GM13976 (cell line): ENCODE measurements at places on chromosomes 4 and X.

GRCh38 chr4:75916091-75916661, 13.9 kb upstream of the PPEF2 start:
- DNase-seq = peak; percentile 66

DNA sequence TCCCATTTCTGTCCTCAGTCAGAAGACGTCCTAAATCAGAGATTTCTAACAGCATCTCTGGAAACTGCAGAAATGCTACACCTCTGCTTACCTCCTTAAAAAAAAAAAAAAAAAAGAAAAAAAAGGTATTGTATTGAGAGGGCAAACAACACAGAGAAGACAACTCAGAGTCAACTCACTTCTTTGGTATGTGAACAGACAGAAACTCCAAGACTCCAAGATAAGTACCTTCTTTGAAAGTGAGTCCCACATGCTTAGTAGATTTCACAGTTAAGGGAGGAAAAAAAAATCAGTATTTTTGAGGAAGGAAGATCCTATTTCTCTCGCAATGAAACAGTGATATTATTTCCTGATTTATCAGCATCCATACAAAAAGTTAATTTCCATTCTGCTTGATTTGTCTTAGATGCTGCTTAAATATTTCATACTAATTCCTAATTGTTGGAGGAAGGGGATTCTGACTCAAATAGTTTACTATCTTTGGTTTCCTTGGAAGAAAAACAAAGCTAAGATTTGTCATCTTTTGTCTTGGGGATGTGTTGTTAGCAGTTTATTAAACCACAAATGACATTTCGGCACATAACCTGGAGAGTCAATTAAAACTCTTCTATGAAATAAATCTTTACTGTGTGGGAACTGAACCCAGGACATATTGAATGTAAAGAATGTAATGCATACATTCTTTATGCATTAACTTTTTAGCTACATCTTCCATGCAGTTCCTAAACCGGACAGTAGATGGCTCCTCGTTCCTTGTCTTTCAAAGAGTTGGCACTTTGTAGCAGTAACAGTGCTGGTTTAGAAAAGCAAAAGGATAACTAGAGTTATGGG, 4.7 kb downstream of the RASGEF1B start:
- peak; percentile 53 for DNase-seq

GRCh38 chrX:102720237-102721168, at the start of gene GPRASP3:
Gene GPRASP3 (plus strand): TSS chrX:102720743. CDS start chrX:102748996, 28,253 bp downstream.
- peak; percentile 56 for DNase-seq

- no peak for DNase-seq
Observed at GRCh38 chr4:17310269-17310652, 201.6 kb downstream of the QDPR start.

DNA sequence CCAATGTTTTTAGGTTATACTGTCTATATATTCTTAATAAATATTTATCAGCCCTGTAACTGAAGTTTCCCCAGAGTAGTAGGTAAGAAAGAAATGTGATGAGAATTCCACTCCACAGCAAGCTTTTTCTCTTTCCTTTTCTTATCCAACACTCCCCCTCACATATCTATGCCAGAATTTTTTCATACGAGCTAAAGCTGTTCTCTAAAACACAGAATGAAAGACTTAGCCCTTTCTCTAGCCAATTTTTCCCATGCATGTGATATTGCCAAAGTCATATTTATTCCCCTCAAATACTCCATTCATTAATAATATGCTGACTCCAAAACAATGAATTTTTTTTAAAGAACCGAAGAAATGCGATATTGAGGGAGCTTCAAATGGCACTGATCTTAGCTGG, 32.3 kb downstream of the VEGFC start:
- no peak for DNase-seq

DNA sequence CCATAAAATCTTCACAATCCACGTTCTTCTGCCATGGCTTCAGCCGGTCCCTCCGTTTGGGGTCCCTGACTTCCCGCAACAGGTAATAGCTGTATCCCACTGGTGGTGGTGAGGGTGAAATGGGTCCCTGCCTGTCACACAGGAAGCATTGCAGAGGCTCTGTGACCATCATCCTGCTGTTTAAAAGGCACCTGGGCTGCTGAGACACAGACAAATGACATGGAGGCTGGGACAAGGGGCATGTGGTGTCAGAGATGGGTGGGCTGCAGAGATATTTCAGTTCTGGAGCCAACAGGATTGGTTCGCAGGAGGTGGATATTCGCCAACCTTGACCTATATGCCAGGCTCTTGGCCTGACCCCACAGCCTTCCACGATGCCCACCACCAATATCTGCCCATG, 82.1 kb downstream of the JAKMIP1 start:
- DNase-seq = no peak

- DNase-seq = peak; percentile 20
Observed at GRCh38 chrX:139204898-139205667, 325.5 kb upstream of the F9 start.

- DNase-seq = no peak
Observed at GRCh38 chr4:94216394-94216793, 8.7 kb downstream of the SMARCAD1 start.

DNA sequence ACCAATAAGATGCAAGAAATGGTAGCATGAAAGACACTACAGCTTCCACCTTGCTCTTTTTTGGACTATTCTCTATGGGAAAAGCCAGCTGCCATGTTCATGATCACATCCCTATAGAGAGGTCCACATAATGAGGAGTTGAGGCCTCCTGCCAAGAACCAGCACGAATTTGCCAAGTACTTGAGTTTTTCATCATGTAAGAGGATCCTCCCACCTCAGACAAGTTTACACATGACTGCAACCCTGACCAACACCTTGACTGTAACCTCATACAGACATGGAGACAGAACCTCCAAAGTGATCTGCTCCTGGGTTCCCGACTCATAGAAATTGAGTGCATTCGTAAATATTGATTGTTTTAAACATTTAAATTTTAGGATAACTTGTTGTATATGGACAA, 135.2 kb upstream of the TSPAN5 start:
- DNase-seq = no peak

DNA sequence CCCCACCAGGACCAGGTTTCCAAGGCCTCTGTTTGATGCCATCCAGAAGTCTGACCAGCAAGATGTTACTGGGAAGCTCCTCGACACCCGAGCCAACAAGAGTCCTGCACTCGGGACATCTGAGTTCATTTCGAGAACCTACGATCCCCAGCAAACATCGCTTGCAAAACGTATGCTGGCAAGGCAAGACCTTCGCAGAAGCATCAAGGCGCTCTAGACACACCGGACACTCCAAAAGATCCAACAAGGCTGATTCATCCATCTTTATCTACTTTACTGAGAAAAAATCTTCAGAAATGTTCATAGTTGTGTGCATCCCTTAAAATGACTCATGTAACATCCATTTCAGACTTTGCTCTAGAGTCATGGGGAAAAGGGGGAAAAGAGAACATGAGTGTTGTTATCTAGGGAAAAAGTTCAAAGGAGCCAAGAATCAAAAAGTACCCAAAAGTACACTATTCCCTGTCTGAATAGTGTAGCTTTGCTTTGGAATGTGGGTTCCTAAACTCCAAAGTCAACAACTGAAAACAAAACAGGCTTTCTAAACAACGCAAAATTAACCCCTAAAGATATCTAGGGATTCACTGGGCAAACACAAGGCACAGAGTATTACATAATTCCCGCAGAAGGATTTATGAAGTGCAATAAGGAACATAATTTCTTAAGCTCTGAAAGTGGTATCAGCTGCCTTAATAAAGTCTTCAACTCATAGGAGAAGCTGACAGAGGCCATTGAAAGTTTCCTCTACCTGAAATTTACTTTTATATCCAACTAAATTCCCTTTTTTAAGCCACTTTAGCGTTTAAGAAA, 1.6 kb downstream of the SH3RF1 start:
- DNase-seq = no peak

DNA sequence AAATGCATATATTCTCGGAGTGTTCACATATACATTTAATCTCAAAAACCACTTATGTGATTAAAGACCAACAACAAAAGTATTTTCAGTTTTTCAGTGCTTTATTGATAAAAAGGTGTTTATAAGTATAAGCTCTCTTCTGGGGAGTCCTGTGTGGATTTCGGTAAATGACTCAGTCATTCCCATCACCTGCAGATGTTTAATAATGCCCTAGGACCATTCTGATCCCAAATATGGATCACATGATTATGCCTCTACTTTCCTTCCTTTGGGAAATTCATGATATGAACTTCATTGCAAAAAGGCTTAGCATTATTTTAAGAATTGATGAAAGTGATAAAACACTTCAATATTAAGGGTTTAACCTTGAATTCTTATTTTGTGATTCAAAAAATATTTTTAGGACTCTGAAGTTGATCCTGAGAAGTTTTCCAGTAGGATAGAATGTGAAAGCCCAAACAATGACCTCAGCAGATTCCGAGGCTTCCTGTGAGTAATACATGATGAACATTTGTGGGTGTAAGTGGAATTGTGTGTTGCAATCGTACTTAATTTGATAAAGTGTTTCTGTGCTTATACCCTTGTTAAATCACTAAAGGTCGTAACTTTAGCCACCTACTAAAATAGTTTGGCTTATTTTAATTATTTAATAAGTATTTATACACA, 40.2 kb downstream of the ATP10D start:
- DNase-seq = no peak

GRCh38 chr4:171793723-171794122, 19.5 kb upstream of the GALNTL6 start:
- DNase-seq = no peak

- no peak for DNase-seq
Observed at GRCh38 chr4:4472344-4472958, 69.4 kb downstream of the STX18 start.

GRCh38 chr4:25844961-25845712, 17.7 kb downstream of the SEL1L3 start:
- no peak for DNase-seq

- DNase-seq = no peak
Observed at GRCh38 chr4:43607827-43608461, 715.4 kb downstream of the GRXCR1 start.

DNA sequence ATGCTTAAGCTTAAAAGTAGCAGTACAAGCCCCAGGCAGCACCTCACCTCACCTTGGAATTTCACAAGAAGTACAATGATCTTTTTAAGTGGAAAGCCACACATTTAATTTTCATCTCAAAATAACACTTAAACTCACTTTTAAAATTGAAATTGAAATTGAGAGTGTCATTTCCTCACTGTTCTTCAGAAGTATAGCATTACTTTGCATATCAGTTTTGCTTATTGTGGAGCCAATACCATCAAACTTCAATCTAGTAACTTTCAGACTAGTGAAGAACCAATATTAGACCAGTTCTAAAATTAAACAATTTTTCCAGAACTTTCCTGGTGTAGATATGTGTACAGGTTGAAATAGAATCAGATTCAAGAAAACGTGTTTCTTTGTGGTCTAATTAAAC, 242.4 kb downstream of the NDST4 start:
- no peak for DNase-seq

GRCh38 chrX:5490786-5491563, 737.7 kb downstream of the NLGN4X start:
- DNase-seq = no peak

- DNase-seq = no peak
Observed at GRCh38 chrX:56211701-56212100, 20.5 kb upstream of the KLF8 start.

GRCh38 chrX:11187001-11187400, 75.9 kb downstream of the HCCS start:
- no peak for DNase-seq

GRCh38 chr4:5998333-5998936, 19.8 kb downstream of the C4orf50 start:
- peak; percentile 83 for DNase-seq

GRCh38 chr4:110332483-110332882, 134.1 kb upstream of the ELOVL6 start:
- DNase-seq = no peak

- DNase-seq = no peak
Observed at GRCh38 chrX:44957848-44958247, 84.9 kb downstream of the KDM6A start.

- DNase-seq = no peak
Observed at GRCh38 chr4:123244137-123244536, 152.5 kb upstream of the SPRY1 start.

- no peak for DNase-seq
Observed at GRCh38 chr4:69658133-69658532, 5.1 kb upstream of the UGT2A1 start.
